ENCODE measurements at places on chromosomes 1 and 21. TPM values are rescaled to one million over a fixed set of nuclear protein-coding genes. Genes with fewer than 3 reads are reported as not detected.

GRCh38 chr1:21586846-21587601, 77.8 kb downstream of the ALPL start:
- no peak for DNase-seq

DNA sequence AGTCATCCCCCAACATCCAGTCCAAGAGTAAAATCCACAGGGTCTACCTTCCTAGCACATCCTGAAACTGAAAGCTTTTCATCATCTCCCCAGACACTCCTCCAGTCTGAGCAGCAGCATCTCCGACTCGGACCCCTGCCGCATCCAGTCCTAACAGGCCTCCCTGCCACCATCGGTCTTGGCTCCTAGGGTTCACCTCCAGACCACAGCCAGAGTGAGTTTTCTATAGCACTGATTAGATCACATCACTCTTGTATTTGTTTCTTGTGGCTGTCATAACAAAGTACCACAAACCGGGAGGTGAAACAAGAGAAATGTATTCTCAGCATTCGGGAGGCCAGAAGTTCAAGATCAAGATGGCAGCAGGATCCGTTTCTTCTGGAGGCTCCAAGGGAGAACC, 187.8 kb downstream of the TOMM20 start:
- no peak for DNase-seq

DNA sequence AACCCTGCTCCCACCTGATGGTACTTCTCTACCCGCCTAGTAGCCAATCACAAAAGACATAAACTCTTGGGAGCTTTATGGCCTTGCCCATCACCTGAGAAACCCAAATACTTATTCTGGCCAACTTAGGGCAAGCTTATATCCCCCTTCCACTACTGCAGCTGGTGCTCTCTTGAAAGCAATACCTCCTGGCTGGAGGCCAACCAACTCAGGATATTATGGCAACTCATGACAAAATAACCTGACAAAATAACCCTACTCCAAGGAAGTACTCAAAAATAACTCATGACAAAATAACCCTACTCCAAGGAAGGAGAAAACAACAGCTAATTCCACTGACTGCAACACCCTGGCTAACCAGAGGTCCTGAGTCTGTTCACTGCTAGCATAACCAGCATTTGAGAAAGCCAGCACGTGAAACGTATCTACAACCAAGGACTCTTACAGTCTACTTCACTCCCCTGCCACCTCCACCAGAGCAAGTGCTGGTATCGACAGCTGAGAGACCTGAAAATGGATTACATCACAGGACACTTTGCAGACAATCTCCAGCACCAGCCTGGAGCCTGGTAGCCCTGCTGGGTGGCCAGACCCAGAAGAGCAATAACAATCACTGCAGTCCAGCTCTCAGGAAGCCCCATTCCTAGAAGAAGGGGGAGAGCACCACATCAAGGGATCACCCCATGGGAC, 179.9 kb downstream of the COL24A1 start:
- no peak for DNase-seq

TLCD4 gene
- total RNA-seq, result 131 TPM

- no peak for DNase-seq
Measured at GRCh38 chr21:25858325-25858724, 123.6 kb downstream of the GABPA start.

GRCh38 chr1:116931016-116931918, 21.6 kb downstream of the PTGFRN start:
- no peak for DNase-seq

KRTAP15-1 gene
- not detected for total RNA-seq

DNA sequence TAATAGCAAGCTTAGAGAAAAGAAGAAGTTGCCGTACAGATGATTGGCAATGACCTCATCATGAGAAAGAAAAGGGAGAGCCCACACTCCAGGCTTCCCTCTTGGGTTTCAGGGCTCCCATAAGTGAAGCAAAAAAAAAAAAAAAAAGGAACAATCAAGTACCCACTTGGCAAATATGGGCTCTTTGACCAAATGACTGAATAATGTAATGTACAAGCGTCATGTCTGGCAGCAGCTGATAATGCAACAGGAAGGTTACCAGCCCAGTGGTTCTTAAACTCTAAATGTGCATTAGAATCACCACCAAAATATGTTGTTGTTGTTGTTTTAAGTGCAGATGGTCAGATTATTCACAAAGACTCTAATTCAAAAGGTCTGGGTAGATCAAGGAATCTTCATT, 13.5 kb downstream of the TNFSF4 start:
- DNase-seq, result no peak

DNA sequence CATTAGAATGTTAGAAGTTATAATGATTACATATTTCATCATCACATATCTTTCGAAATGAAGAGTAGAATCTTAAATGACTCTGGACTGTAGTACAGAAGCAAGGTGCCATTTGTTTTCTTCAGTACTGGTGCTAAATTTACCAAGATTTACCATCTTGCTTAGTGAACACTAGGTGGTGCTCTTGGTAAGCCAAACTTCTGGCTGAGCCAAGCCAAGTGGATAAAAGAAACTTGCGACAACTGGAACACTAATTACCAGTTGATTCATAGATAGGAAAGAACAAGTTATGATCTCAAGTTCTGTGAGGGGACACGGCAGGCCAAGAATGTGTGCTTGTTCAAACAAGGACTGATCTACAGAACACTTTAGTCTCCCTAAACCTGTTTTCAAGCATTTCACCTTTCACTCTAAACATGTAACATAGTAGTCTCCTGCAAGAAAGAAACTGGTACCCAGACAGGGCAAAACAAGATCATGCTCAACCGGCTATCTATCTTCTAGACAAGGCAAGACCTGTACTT, 19.8 kb downstream of the SPRTN start:
- peak; percentile 35 for DNase-seq

DNA sequence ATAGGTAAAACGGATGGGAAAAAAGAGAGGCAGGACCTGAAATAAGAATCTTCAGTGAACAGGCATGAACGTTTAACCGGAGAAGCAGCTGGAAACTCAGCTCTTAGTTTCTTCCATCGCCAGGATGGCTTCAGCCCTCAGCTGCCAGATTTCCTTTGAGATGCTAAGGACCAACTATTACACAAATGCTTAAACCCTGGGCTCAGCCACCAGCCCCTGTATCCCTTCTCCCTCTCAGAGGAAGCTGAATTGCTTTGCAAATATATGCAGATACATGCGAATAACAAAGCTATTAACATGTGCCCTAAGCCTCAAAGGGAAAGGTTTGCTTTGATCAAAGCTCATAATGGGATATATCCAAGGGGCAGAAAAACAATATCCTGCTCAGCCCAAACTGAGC, 515.1 kb downstream of the OMA1 start:
- no peak for DNase-seq

DNA sequence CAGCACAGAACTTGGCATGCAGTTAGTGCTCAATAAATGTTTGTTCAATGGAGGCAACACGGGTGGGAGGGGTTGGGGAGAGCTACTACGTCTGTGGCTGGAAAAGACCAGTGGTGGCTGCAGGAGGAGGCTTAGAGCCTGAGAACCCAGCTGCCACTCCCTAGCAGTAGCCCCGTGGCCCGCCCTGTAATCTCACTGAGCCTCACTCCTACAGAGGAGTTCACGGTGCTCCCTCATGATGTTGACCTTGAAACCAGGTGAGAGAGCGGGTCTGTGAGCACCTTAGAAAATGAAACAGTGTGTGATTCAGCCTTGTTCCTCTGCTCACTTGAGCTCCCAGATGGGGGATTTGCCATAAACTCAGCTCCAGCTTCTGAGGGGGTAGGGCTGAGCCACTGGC, 299.6 kb downstream of the NPHP4 start:
- DNase-seq, result no peak

SPRR2F gene
- not detected for total RNA-seq

Measured in liver (tissue), 10 donors.